Germinal center (tissue), 1 donor: ENCODE measurements at places on chromosomes 12 and 14.

GRCh38 chr14:77305696-77306095 lies 15.0 kb downstream of the POMT2 start:
- no peak for DNase-seq

DNA sequence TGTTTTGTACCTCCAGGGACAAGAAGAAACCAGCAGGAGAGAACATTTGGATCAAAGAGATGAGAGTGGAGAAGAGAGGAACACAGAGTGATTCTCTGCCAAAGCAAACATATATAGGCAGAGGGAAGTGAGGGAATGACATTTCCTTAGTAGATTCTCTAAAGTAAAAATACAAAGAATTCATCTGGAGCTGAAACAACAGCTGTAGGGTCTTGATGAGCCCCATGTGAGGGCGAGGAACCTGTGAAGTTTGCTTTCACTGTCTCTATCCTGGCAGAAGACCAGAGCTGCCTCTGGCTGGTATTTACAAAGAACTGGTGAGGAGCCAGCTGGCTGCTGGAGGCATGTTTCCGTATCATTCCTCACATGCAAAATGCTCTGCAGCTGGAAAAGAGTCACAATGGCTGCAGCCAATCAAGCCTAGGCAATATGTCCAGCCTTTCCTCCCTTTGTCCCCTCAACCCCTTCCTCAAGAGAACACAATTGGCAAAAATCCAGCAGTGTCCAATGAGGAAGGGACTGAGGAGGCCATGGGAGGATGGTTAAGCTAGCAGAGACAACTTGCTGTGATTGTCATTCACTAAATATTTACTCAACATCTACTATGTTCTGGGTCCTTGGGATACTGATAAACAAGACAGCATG lies 122.5 kb downstream of the PHLDA1 start:
- no peak for DNase-seq

- DNase-seq, result no peak
Measured at GRCh38 chr12:111033281-111034082, 113.1 kb upstream of the MYL2 start.

DNA sequence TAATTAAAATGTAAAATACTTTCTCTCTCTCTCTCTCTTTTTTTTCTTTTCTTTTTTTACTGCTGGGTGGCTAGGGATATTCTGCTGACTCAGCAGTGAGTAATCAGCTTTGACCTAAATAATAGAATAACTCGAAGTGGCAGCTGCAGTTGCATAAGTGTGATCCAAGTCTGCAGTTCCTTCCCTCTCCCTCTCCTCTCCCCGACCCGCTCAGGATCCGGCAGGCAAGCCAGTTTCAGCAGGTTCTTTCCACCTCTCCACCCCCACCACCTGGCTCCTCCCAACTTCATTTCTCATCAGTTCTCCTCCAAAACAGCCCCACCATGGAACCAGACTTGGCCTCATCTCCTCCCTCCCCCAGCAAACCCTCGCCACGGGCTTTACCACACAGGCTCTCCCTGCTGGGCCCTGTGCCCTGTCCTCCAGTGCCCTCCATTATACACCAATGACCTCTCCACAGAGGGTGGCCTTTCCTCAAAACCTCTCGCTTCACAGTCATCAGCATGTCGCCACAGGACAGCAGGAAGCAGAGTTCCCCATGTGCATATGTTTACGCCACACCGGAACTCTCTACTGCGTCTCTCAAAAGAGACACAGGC lies 22.4 kb downstream of the SLC7A8 start:
- no peak for DNase-seq

GRCh38 chr14:39847194-39847593 lies 415.0 kb upstream of the FBXO33 start:
- no peak for DNase-seq

DNA sequence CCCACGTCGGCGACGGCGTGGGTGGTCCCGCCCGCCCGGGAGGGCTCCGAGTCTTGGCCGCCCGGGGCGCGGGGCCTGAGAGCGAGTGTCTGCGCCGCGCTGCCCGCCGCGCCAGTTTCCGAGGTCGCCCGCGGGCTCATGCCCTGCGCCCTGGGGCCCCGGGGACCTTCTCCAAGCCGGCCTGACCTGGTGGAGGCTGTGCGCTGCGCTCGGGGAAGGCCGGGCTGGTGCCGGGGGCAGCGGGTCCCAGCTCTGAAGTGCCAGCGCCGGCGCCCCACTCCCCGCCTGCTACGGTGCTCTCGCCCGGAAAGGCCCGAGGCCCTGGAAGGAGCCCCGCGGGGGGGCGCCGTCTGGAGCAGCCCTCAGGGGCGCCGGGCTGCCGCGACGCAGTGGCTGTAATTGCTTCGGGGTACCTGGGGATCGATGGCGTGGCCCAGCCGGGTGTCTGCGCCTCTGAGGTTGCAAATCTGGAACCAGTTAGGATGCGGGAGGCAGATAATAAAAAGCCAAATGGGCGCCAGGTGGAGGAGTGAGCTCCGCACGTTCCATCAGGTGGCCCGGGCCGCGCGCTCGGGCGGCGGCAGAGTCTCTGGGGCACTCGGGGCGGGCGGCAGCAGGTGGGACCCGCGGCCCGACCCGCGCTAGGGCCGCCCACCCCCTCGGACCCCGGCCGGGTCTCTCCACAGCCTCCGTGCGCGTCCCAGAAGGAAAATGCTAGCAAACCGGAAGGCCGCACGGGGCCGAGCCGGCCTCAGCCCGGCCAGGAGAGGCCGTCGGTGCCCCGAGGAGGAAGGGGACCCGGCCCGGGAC lies 102.3 kb upstream of the DIO3 start:
- DNase-seq, result no peak

GRCh38 chr12:53532524-53533445 lies 25.5 kb upstream of the NPFF start:
- DNase-seq, result no peak

- no peak for DNase-seq
Measured at GRCh38 chr12:69348162-69348938, at the start of gene LYZ. Gene LYZ, plus strand, starts transcription at chr12:69348381. Its CDS starts 28 bp downstream, at chr12:69348409.

DNA sequence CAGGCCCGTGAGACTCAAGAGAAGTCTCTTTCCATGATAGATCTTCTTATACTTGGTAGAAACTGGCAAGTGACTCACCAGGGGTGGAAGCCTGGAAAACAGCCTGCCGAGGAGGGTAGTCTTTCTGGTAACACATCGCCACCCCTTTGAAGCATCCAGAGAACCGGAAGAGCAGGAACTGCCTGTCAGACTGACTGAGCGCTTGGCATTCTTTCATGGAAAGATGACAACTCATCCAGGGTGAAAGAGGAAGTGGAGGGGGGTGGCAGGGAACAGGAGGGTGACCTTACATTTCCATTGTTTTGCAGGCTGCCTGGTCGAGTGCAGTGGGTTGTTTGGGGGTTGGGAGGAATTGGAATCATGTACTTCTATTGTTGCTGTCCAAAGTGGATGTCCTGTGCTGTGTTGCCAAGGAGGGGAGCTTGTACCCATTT lies 34.5 kb downstream of the PRKCH start:
- DNase-seq, result no peak

- DNase-seq, result no peak
Measured at GRCh38 chr12:17802657-17803641, 287.0 kb downstream of the RERGL start.

DNA sequence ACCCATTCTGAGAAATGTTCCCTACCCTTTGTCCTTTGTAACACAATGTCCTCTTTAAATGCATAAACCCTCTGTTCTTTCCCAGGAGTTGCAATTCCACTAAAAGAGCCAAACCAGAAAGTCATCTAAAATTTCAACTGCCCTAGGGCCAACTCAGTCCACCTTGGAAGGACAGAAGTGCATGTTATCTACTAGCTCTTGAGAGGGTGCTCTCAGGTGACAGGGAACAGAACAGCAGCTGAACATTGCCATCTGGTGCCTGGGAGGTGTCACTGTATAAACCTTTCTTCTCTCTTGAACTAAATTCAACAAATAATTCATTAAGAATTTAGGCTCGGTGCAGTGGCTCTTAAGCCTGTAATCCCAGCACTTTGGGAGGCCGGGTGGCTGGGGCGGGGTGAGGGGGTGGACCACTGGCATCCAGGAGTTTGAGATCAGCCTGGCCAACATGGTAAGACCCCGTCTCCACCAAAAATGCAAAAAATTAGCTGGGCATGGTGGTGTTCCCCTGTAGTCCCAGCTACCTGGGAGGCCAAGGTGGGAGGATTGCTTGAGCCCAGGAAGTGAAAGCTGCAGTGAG lies 10.3 kb upstream of the FERMT2 start:
- DNase-seq, result peak; percentile 30

DNA sequence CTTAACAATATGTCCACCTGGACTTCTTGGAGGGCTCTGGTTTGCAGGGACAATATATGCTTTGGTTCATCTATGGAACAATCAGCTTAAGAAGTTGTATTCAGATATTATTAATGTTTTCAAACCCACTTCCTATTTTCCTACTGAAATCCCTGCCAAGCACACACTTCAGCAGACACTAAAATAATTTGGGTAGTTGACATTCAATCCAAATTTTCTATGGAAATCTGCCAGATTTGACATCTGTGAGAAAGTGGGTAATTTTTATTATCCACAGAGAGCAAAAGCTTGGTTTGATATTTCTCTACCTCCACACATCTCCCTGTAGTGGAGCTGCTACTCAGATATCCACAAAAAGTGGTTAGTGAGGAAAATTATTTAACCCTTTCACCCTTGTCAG lies 378.8 kb upstream of the SOX5 start:
- DNase-seq, result no peak

GRCh38 chr12:51334764-51335163 lies 10.8 kb upstream of the BIN2 start:
- DNase-seq, result no peak

GRCh38 chr14:81441626-81442134 lies 41.6 kb upstream of the STON2 start:
- DNase-seq, result no peak

DNA sequence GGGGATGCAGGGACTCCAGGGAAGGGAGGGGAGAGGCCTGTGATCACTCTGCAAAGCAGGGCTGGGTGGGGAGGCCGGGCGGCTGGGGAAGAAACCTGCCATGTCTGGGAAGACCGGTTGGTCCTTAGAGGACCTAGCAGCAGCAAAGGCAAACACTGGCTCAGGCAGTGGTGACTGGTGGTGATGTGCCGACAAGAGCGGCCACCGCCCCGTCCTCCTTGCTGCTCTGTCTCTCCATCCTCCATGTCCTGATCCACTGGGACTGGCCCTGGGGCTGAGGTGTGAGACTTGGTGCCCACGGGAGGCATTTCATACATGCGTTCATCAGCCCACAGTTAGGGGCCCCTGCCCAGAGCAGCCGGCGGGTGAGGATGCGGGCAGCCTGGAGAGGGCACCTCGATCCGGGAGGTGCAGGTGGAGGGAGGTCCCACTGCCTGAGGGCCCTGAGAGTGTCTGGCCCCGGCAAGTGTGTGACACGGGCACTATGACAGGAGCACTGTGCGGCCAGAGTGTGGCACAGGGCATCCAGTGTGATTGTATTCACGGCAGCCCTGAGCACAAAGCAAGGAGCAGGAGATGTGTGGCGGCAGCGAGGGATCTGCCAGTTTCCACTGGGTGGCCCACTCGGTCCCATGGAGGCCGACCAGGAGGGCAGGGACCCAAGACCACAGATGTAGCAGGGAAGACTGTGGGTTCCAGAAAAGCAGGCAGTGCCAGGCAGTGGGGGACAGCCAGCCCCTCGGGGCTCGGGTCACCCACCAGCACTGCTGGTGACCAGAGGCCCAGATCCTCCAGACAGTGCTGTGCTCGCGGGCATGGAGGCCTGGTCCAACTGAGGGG lies 13.9 kb downstream of the ANKRD9 start:
- DNase-seq, result no peak

GRCh38 chr12:109630815-109631214 lies 57.2 kb downstream of the MVK start:
- no peak for DNase-seq

DNA sequence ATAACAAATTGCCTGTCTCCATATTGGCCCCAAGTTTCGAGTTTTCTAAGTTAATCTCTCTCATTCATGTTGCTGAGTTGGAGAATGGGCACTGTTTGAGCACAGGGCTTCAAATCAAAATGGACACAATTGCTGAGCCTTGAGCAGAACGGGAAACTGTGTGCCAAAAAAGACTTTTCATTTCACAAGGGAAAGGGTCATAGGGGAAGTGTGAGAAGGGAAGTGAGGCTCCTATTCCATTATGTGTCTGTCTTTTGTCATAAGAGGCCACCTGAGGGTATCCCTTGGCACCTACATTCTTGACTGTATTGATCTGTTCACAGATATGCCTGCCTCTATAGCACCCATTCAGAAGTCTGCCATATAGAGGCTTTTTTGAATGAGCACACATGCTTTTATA lies 59.1 kb downstream of the TTLL5 start:
- no peak for DNase-seq

GRCh38 chr12:25518512-25518911 lies 34.6 kb downstream of the LMNTD1 start:
- no peak for DNase-seq

GRCh38 chr12:96526110-96526509 lies 36.7 kb downstream of the CFAP54 start:
- DNase-seq, result no peak

DNA sequence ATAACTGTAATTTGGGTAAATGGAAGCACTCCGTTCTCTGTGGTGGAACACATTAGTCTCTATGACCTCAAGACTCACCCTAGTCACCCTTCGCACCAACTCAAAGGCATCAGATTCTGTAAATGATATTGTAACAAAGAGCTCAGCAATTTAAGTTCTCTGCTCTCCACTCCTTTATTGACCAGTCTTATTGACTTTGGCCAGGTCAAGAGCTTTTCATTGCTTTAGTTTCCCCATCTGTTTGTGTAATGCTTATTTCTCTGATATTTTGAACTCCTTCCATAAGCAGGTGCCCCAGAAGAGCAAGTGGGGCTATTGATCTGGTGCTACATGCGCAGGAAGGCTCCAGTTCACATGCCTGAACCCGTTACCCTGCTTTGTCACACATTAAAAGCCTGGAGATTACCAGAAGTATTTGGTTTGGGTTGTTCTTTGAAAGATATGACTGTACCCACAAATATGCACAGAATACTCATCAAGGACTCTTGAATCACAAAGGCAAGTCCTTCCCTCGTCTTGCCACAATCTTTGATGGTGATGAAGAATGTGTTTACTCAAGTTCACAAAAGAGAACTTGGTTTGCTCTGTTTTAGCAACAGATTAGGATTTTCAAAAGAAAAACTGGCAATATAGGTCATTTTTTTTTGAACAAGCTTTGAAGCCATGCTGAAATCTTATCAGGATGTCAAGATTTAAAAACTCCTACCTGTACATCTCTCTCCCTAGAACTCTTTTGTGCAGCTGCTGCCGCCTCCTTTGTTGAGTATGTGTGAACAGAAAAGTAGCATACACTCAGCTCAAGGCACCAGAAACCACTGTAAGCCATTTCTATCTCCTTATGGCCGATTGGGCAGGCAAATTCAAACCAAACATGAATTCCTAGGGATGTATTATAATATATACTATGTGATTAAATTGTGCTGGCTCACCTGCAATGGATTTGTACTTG lies 193.9 kb downstream of the BCAT1 start:
- DNase-seq, result no peak

DNA sequence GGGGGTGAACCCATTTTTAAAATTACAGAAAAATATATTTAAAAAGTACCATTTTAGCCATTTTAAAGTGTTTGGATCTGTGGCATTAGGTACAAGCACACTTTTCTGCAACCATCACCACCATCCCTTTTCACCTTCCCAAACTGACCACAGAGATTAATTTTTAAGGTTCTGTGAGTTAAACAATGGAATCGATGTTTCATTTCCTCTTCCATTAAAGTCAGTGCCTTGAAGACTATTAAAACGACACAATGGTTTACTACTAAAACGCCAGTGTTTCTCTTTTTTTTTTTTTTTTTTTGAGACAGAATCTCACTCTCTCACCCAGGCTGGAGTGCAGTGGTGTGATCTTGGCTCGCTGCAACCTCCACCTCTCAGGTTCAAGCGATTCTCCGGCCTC lies 78.1 kb upstream of the GPR68 start:
- DNase-seq, result no peak
